ENCODE measurements at places on chromosomes 7 and 10.

- no peak for DNase-seq
Measured at GRCh38 chr7:39510864-39511354, 55.3 kb upstream of the YAE1 start.

GRCh38 chr7:48296966-48297365 is 125.7 kb downstream of the ABCA13 start:
- no peak for DNase-seq

- DNase-seq: no peak
Measured at GRCh38 chr10:56318816-56319215, 42.2 kb downstream of the ZWINT start.

- DNase-seq: no peak
Measured at GRCh38 chr10:117553142-117553814, 10.7 kb downstream of the EMX2 start.

- DNase-seq: no peak
Measured at GRCh38 chr10:11870461-11870780, 47.3 kb downstream of the PROSER2 start.

DNA sequence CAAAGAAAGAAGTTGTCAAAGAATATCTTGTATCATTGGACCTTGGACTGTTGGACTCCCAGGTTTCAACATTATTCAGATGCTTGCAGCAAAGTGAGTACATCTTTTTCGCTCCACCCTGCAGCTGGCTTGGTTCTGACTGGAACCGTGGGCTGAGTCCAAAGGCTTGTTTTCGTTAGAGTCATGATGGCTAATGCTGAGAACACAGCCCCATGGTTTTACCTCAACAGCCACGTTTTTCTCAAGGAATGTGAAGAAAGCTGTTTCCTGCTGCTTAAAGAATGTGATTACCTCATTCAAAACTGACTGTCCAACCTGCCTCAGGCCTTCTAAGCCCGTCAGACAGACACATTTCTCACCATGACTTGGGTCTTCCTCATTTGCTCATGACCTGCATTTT is 69.5 kb downstream of the STEAP1B start:
- DNase-seq: peak; percentile 62

DNA sequence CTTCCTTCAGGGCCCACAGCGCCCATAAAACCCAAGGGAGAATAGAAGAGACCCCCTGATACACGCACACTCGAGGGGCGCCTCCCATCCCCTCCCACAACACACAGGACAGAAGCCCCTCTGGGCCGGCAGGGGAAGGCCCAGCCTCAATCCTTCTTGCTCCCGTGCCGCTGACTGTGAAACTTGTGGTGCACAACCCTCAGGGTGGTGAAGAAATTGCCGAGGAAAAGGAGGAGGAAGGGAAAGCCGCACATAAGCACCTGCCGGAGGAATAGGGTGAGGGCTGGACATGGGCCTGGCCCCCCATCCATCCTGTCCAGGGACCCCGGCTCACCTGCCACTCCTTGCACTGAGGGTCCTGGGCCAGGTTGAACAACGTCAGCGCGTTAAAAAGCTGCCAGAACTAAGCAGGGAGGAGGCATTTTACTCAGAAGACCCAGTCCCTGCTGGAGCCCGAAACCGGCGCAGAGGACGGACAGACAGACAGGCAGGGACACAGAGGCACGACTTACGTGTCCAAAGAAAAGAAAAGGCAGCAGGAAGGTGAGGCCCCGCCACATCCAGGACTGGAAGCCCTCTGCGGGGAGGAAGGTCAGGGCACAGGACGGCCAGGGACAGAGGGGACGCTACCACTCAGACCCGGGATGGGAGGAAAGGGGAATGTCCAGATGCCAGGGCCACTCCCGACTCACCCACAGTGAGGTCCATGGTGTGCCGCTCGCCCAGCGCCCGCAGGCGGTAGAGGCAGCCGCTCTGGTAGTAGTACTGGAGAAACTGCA is 7.2 kb downstream of the TMEM120A start:
- DNase-seq: no peak

- no peak for DNase-seq
Measured at GRCh38 chr10:79184657-79185056, 115.9 kb downstream of the ZMIZ1 start.

GRCh38 chr7:38360776-38361175 is 87.3 kb upstream of the TARP start:
- DNase-seq: no peak

DNA sequence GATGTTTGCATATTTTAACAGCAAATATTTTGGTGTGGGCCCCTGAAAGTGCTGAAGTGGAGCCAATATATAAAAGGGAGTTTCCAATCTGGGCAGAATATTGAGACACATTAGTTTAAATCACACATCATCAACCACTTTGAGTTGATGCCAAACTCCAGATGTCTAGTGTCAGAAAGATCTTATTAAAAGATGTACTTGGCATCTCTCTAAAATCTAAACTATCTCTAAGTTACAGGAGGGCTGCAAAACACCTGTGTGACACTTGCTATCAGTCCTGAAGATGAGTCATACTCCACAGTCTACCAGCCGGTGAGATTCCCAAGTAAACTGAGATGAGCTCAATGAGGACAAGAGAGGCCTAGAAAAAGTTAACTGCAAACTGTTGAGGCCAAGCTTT is 11.4 kb downstream of the JAZF1 start:
- no peak for DNase-seq

DNA sequence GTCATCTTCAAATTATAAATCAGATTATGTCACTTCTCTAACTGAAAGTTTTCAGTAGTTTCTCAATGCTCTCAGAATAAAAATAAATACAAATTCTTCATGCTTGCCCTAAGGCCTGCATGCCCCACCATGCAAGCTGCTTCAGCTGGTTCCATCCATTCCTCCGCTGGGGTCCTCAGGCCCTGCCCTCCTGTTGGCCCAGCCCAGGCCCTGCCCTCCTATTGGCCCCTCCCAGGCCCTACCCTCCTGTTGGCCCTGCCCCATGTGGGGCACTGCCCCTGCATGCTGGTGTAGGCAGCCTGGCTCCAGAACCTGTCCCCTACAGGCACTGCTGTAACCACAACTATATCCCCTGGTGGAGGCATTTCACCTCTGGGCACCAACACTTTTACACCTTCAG is 109.3 kb upstream of the TCERG1L start:
- no peak for DNase-seq

- DNase-seq: peak; percentile 41
Measured at GRCh38 chr7:30799206-30799975, 28.2 kb downstream of the MINDY4 start.

DNA sequence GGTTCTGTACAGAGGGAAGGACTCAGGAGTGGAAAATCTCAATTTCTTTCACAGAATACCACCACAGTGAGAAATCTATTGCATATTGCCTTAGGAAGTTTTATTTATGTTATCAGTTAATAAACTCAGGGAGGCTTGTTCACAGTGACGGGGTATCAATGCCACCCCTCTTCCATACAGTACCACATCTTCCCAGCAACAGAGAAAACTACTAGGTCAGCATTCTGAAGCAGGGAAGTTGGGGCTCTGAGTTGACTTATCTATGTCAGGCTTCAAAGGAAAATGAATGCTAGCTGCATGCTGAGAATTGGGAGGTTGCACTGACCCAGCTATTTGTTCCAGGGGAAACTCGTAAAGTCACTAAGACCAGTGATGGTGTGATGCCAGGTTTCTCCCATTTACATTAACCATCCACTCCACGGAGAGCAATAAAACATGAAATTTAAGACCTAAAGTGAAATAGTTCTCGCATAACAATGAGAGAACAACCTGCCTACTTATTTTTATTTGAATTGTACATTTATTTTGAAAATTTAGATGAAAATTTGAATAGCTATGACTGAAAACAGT is 266.7 kb downstream of the RNLS start:
- DNase-seq: no peak

DNA sequence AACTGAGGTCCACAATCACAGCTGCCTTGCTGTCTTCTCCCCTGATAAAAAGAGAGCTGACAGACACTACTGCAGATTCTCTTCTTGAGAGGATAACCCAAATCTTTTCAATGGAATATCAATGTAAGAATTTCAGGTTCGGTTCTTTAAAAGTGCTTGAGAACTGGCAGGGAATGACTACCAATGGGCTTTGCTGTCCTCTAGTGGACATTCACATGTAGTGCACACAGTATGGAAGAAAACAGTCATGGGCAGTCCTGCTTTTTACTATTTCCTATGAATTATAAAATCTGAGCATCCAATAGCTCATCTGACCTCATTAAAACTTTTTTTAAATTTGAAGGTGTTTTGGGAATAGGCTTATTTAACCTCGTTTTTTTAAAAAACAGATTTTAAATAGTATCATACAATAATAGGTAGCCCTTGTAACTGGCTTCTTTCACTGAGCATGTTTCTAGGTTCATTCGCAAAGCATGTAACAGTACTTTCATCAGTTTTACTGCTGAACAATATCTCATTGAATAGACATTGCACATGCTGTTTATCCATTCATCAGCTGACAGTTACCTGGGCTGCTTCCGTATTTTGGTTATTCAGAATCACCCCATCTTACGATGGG is 18.3 kb downstream of the FZD9 start:
- peak; percentile 46 for DNase-seq

DNA sequence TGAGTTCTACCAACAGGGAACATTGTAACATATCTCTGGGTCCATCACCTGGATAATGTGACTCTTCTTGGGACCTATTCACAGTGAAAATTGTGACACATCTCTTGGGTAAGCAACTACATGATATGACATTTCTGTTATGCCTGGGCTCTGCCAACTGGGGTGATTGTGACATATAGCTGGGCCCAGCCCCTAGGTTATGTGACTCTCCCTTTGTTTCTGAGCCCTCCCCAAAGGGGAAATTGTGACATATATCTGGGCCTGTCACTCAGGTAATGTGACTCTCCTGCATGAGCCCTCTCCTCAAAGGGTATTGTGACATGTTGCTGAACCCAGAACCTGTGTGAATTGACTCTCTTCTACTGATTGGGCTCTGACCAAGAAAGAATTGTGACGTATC is 22.4 kb upstream of the ZNF107 start:
- no peak for DNase-seq

DNA sequence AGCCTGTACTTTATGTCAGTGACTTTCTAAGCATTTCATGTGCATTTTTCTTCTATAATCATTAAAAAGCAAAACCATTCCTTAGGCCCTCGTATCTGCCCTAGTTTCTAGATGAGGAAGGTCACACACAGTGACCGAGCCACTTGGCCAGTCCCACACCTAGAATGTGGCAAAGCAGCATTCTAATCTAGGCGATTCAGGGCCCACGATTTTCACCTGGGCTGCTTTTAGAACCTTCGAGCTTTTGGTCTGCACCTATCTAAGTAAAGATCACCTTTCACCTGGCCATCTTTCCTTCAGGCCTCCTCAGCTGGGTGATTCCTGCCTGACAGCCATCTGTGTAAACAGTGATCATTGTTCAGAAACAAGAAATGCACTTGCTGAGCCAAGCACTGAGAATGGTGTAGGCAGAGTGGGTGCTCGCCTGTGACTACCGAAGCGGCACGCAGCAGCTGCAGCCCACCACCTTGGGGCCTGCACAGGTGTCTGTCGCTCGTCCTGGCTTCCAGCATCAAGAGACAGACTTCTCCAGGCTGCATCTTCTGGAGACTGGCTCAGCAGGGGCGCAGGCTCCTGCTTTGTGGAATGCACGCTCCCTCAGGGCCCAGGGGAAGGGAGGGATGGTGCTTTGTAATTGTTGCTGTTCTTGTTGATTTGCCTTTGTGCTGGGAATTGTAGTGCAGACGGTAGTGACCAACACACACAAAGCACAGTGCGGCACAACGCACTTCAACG is 149.0 kb upstream of the INSYN2A start:
- no peak for DNase-seq

DNA sequence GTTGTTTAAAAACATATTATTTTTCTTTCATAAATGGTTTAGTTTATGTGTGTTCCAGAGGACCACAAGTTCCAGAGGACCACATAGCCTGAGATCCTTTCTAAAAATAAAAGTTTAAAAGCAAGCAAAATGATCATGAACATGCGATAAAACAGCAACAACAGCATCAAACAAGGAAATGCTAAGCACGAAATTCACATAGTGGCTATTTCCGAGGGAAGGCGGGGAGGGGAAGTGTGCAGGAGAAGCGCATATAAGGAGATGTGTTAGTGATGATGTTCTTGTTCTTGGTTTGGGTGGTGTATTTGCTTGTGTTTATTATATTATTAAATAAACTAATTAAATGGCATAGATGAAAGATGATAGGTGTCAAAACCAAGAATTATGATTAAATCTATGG is 1.2 kb downstream of the TBATA start:
- DNase-seq: no peak

DNA sequence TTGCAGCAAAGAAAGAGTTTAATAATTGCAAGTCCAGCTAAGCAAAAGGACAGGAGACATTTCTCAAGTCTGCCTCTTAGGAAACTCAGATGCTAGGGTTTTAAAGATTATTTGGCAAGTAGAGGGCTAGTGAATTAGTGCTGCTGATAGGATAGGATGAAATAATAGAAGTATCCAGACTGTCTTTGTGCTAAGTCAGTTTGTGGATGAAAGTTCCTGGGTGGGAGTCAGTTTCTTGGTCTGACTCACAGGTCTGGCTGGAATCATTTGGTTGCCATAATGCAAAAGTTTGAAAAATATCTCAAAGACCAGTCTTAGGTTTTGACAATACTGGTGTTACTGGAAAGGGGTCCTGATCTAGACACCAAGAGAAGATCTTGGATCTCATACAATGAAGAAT is 42.6 kb upstream of the INHBA start:
- no peak for DNase-seq

- DNase-seq: no peak
Measured at GRCh38 chr10:101843032-101844021, at the start of gene KCNIP2. Gene KCNIP2, minus strand, starts transcription at chr10:101843800. Its CDS starts 232 bp downstream, at chr10:101843568.

DNA sequence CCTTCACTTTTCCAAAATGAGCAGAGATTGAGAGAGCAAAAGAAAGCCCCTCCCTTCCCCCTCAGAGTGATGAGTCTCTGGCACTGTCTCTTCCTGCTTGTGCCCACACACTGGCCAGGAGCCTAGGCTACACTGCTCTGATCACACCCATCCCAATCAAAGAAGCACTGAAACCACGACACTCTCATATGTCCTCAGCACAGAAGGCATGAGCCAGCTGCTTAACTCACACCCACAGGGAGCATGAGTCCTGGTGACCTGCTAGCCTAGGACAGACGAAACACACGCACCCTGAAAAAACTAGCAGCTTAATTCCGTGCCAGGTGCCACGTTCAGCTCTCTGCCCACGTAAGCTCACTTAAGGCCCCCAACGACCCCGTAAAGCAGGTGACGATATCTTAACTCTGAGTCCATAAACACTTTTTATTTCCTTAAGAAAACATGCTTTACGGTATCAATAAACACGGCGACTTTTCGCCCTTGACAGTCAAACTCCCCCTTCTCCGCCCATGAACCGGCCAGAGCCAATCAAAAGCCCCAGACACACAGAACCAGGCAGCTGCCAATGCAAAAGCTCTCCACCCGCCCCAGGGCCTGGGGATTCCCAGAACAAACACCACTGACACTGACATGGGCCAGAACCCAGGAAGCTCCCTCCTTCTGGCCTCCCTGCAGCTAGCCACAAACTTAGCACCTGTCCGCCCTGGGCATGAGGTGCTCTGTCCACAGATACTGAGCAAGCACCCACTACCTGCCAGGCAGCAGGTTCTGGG is 69.0 kb downstream of the TNRC18 start:
- no peak for DNase-seq

- DNase-seq: no peak
Measured at GRCh38 chr10:4825456-4825867, 545 bp upstream of the AKR1E2 start.

All from astrocyte of the cerebellum (primary cell).